ENCODE measurements at places on chromosomes 3 and 15. TPM values are rescaled to one million over a fixed set of nuclear protein-coding genes. Genes with fewer than 3 reads are reported as not detected.
A peak's percentile ranks its signal among the peaks of the same experiment; 100 is the strongest.

GRCh38 chr15:51932161-51932560 is 39.4 kb downstream of the LEO1 start:
- no peaks in the 10 kb centered on the region for H3K27me3 ChIP-seq
- H3K36me3 ChIP-seq = peaks cover 70% of the 10 kb centered on the region
- no peak overlapping the region for H3K4me3 ChIP-seq
- no peak for ATAC-seq

GRCh38 chr15:89051875-89052274 is 36.4 kb upstream of the ABHD2 start:
- no peak overlapping the region for H3K27ac ChIP-seq
- ATAC-seq = no peak
- H3K27me3 ChIP-seq = no peaks in the 10 kb centered on the region
- H3K36me3 ChIP-seq = no peaks in the 10 kb centered on the region

DNA sequence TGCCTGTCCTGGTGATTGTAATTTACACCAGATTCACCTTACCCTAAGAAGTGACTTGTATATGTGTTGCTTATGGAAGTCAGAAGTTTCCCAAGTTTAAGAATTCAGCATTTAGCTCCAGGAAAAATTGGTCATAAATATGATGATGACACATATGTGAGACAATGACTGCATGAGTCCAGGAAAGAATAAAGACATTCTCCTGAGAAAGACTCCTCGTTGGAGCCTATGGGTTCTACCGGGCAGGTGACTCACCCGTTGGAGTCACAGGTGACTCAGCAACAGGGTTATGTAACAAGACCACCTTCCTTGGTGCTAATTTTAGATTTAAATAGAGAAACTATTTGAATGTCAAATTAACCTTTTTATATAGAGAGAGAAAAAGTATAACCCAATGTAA is 662.4 kb downstream of the FHIT start:
- no peak overlapping the region for H3K27ac ChIP-seq
- H3K27me3 ChIP-seq = no peaks in the 10 kb centered on the region
- no peaks in the 10 kb centered on the region for H3K36me3 ChIP-seq
- H3K4me3 ChIP-seq = no peak overlapping the region
- no peak for ATAC-seq
- no peaks in the 10 kb centered on the region for H3K4me1 ChIP-seq

DNA sequence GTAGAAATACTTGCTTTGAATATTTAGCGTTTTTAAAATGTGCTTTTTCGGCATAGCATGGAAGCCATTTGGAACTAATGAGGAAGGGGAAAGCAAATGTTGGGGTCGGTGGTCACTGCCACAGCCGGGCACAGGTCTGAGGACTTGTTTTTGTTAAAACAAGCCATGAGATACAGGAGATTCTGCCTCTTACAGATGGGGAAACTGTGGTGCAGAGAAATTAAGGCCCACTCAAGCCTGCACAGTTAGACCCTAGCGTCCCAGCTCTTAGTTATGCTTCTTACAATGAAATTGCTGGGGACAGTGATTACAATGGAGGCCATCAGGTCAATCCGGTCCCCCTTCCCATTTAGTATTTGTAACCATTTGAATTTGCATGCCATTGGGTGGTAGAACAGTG is 2.5 kb upstream of the GPR171 start:
- no peak for ATAC-seq

GRCh38 chr15:40407330-40407990 is 1.9 kb downstream of the IVD start:
- peak overlapping the region; percentile 96 for H3K4me3 ChIP-seq
- peak overlapping the region; percentile 72 for H3K27ac ChIP-seq
- H3K27me3 ChIP-seq = no peaks in the 10 kb centered on the region
- no peak for ATAC-seq

GRCh38 chr3:31908391-31909097 is 72.5 kb downstream of the OSBPL10 start:
- no peaks in the 10 kb centered on the region for H3K36me3 ChIP-seq
- H3K4me1 ChIP-seq = no peaks in the 10 kb centered on the region
- H3K27ac ChIP-seq = no peak overlapping the region
- no peak overlapping the region for H3K4me3 ChIP-seq
- no peaks in the 10 kb centered on the region for H3K27me3 ChIP-seq

DNA sequence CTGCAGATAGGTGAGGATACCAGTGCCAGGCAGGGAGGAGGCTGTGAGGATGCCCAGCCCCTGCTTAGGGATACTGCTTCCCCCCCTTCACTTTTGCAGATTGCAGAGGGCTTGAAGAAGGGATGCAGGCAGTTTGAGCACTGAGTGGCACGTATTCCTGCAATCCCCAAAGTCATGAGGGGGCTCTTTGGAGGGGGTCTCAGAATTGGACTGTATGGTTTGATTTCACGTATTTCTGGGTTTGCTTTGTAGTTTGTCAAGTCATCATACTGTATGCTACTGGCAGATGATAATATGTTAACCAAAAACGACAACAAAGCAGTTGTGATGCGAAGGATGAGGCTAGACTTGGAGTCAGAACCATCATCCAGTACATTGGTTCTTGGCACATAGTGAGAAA is 28.1 kb downstream of the CHST14 start:
- no peak for ATAC-seq
- H3K27me3 ChIP-seq = no peaks in the 10 kb centered on the region
- H3K27ac ChIP-seq = no peak overlapping the region
- H3K4me1 ChIP-seq = peaks cover 20% of the 10 kb centered on the region
- no peaks in the 10 kb centered on the region for H3K36me3 ChIP-seq

- no peaks in the 10 kb centered on the region for H3K27me3 ChIP-seq
- H3K27ac ChIP-seq = no peak overlapping the region
- no peak for ATAC-seq
- H3K4me3 ChIP-seq = no peak overlapping the region
- H3K36me3 ChIP-seq = peaks cover 100% of the 10 kb centered on the region
Measured at GRCh38 chr3:194449913-194450312, 36.9 kb downstream of the ATP13A3 start.

DNA sequence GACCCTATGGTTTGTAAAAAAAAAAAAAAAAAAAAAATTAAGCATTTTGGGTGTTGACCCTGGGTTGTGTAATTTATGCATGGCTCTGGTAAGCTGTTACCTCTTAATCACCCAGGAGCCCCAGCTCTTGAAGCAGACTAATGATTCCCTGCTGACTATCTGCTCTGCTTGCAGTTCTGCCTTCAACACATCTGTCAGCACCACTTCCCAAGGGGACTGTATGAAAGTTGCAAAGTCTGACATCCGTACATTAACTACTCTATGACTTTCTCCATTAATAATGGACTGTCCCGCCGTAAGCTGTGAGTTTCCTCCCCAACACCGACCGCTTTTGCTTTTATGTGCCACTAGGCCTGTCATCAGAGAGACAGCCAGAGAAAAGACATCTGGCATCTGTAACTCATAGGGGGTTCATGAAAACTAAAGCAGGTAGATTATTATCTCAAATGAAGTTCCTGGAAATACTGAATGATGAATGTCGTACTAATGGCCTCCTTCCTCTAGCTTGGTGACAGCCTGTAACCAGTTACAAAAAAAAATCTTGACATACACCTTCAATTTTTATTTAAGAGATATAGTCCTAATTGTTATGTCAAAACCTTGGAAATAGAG is 271.5 kb downstream of the IL5RA start:
- H3K27ac ChIP-seq = no peak overlapping the region
- H3K36me3 ChIP-seq = no peaks in the 10 kb centered on the region
- no peaks in the 10 kb centered on the region for H3K4me1 ChIP-seq
- H3K27me3 ChIP-seq = no peaks in the 10 kb centered on the region
- H3K4me3 ChIP-seq = no peak overlapping the region

The SLCO2A1 gene
- total RNA-seq = not detected

The PARP15 gene
- 17.6 TPM for total RNA-seq

The DGKG gene
- 0.37 TPM for total RNA-seq

The LDHAL6B gene
- total RNA-seq = not detected

The C3orf20 gene
- total RNA-seq = 0.16 TPM

The WWTR1 gene
- total RNA-seq = 1.8 TPM

The BTLA gene
- total RNA-seq = 14.2 TPM

The ALPK3 gene
- total RNA-seq = 0.29 TPM
